SW480 (cell line): ENCODE measurements at places on chromosomes 6 and 20.

DNA sequence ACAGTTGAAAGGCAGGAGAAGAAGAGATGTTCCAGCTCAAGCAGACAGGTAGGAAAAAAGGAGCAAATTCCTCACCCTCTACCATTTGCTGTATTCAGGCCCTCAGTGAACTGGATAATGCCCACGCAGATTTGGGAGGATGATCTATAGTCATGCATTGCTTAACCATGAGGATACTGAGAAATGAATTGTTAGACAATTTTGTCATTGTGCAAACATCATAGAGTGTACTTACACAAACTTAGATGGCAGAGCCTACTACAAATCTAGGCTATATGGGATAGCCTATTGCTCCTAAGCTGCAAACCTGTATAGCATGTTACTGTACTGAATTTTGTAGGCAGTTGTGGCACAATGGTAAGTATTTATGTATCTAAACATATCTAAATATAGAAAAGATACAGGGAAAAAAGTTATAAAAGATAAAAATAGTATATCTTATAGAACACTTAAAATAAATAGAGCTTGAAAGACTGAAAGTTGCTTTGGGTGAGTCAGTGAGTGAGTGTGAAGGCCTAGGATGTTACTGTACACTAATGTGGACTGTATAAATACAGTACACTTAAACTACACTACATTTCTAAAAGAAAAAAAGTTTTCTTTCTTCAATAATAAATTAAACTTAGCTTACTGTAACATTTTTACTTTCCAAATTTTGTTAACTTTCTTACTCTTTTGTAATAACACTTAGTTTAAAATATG lies 672.3 kb downstream of the UTRN start:
- DNase-seq: no peak

- DNase-seq: no peak
Measured at GRCh38 chr20:44011251-44011940, 96.7 kb downstream of the TOX2 start.

- no peak for DNase-seq
Measured at GRCh38 chr20:8049310-8049709, 29.7 kb upstream of the TMX4 start.

GRCh38 chr20:48189181-48189580 lies 403.9 kb upstream of the SULF2 start:
- DNase-seq: peak; percentile 70

GRCh38 chr6:13877051-13877450 lies 47.7 kb upstream of the RNF182 start:
- no peak for DNase-seq
